GDM1 (cell line): ENCODE measurements at places on chromosomes 2 and 18.

- DNase-seq, result no peak
Observed at GRCh38 chr2:10258326-10258725, 44.4 kb upstream of the HPCAL1 start.

DNA sequence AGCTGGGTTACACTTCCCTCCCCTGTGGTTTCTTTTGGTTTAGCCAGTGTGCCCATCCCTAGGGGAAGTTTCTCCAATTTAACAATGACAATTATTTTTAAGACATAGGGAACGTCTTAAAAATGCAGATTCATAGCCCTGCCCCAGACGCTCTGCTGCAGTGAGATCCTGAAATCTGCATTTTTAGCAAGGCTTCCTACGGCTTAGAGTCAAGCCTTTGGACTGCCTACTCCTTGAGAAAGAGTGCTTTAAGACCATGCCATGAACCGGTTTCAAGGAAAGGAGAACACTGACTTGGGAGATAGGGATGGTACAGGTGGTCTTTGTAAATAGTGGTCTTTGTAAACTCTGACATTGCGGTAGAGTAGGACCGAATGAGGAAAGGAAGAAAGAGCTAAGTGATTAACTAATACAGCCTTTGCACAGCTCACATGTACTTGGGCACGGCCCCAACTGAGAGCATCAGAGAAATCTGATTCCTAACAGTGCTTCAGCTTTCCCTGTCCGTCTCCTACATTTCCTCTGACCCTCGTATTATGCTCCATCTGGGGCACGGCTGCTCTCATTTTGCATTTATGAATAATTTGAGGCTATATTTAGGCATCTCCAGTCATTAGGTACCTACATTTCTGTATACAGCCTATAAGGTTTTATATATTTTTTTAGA lies 217.6 kb upstream of the TANK start:
- DNase-seq, result no peak

DNA sequence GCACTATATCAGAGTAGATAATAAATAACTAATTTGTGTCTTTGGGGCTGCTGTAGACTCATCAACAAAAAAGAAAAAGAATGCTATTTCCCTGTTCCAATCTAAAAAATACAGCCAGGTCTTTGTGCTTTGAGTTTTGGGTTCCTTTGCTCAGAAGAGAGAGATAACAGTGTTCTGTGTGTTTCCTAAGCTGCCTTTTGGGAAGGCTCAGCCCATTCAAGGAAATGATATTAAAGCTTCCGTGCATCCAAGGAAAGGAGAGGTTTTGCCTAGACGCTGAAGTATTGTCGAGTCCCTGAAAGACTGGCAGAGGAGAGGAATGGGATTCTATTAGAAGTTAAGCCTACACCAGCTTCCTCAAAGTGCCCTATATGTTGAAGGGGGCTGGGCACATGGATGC lies 25.8 kb upstream of the LRP2 start:
- no peak for DNase-seq

DNA sequence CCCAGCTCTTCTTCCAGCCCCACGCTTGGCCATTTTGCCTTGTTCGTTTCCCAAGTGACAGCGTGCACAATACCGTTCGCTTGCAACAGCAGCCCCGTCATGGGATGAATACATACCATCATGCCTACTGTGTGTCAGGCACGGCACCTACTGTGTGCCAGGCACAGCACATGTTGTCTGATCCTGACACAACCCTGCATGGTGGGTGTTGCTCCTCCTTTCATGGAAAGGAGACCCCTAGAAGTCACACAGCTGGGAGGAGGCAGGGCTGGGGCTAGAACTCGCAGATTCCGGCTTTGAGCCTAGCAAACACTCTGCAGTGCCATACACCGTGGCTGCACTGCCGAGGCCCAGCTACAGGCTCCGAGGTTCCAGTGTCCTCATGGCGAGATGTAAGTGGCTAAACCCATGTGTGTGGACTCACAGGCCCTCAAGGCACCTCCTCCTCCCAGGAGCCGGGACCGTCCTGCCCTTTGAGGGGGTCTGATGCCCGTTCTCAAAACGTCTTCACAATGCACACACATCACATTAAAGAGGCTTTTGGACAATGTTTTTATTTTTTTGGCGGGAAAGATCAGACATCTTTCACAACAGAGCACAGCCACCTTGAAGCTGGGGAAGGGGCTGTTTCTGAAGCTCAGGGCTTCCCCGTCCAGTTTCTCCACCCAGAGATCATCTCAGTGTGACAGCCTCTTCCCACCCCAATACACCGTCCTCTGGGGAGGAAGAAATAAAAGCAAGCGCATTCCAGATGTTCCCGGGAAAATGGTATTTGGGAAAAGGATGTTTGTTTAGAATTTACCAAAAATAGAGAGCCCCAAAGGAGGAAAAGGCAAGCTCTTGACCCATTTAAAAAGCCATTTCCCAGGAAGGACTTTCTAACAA lies 64.9 kb downstream of the HS1BP3 start:
- no peak for DNase-seq

DNA sequence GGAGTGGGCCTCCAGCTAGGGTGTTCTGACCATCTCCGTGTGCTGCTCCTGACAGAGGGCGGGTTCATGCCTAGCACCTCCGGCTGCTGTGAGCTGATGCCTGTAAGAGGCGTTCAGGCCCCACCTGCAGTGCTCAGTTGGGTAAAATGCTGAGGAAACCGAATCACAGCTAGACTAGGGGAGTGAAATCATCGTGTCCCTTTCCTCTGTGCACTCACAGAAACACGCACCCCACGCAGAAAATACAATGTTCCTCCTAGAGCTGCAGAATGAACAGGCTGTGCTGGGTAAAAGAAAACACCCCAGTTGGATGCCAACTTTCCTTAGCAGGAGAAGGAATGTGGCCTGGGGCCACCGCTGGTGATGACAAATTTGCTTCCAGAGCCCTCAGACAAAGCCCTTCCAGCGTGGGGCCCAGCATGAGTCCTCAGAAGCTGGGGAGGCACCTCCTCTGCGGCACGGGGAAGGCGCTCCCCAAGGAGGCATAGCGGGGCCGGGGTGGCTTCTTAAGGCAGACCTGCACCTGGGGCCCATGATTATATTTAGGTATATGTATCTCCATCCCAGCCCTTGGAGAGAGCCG lies 16.3 kb upstream of the ARHGEF4 start:
- DNase-seq, result no peak

DNA sequence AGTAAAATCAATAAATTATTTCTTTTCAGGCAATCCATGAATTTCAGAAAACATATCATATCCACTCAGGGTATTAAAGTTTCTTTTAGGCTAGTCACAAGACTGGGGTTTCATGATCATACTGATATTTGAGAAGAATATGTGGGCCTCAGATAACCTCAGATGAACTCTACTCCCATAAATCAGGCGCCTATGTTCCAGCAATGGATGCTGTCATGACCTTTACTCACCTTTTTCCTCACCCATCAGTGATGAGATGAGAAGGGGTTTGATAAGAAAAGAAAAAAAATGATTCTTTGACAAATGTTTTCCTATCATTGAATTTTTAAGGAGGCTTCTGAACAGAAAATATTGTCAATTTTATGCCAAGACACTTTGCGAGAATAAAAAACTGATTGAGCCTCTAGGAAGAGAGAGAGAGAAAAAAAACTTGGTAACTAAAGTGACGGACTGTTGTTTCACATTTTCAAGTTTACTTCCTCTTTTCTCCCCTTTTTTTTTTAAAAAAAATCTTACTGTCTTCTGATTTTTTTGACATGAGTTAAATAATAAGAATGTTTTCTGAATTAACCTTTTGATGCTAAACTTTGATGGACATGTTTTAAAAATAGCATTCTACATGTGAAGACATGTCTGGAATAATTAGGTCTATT lies 309.1 kb upstream of the MAP2 start:
- DNase-seq, result no peak

- DNase-seq, result no peak
Observed at GRCh38 chr2:128162266-128162665, 71.3 kb downstream of the UGGT1 start.

GRCh38 chr2:129087133-129087813 lies 768.6 kb upstream of the HS6ST1 start:
- DNase-seq, result no peak

DNA sequence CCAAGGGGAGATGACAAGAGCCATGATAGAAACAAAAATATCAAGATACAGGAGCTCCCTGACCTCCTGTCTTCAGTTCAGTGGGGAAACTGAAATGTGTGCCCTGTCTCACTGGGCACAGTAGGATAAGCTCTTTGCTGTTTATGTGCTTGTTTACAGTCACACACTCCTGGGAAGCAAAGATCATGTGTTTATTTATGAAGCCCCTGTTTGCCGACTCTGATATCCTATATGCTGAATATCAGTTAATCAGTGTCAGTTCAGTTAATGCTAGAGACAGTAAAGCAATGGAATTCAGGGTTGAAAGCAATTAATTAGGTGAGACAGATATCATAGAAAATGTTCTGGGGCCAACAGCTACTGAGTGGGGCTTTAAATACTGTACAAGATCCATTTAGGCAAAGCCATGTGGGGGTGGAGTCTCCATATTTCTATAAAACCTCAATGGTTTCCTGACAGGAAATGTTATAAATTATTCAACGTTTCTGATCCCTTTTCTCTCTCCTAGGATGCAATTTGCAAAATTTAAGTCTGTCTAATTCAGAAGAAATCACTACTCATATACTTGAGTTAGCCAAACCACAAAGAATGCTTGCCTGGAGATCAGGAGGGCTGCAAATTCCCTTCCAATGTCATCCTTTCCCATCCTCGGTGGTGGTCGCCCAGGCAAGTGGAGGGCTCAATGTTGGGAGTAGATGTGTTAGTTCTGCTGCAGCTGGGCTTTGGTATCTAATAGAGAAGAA lies 551.3 kb downstream of the CMPK2 start:
- DNase-seq, result no peak

DNA sequence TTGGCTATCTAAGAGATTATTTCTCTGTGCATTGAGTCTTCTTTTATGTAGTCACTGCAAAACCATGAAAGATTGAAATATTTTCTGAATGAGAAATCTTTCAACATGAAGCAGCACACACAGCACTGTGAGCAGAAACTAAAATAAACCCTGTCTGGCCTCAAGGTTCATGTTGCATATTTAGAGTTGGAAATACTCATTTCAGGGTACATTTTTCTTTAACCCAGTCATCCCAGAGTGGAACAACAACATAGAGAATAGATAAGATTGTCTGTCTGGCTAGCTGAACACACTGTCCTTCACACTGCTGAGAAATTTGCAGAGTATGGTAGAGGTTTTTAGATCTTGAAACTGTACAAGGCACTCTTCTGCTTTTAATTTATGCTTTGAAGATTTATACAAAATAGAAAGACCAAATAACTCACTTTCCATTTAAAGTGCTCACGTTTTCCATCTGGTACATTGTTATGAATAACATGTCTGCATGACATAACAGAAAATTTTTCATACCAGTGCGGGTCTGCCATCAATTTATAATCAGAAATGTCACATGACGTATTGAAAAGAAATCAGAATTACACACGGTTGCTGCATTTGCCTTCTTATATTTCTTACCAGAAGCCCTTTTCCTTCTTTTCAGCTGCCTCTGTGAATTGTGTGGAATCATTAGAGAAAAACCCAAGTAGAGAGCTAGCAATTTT lies 25.0 kb upstream of the FN1 start:
- no peak for DNase-seq

GRCh38 chr2:167945660-167946368 lies 301.6 kb downstream of the STK39 start:
- DNase-seq, result no peak

DNA sequence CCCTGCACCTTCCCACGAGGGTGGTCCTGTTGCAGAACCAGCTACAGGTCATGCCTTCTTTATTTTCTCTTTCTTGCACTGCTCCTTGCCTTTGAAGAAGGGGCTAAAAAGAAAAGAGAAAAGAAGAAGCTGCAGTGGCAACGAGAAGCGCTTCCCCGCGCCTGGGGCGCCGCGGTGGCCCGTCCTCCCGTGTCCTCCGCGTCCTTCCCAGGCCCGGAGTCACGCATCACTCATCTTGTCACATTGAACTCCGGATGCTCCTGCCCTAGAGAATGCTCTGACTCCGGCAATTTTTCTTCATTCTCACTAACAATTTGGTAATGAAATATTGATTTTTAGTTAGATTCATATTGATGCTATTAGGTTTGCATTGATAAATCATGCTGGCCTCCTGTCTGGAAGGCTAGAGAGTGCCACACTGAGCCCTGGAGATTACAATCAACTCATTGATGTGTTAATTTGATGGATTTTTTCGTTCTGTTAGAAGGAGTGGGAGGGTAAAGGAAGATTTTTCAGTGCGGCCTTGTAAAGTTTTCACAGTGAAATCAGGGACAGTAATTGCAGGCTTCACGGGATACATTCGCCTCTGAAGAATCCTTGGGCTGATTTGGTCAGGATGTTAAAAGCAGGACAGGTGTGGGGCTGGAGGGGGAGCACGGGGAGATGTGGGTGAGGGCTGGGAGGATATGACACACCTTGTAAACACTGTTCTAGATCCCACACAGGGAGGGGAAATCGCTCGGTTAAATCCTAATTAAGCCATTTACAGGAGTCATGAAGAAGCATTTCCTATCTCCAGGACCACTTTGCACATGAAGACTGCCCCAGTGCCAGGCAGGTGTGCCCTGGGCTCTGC lies 349.3 kb downstream of the ZNF516 start:
- DNase-seq, result no peak

- DNase-seq, result no peak
Observed at GRCh38 chr2:178211460-178211859, 17.1 kb downstream of the OSBPL6 start.

DNA sequence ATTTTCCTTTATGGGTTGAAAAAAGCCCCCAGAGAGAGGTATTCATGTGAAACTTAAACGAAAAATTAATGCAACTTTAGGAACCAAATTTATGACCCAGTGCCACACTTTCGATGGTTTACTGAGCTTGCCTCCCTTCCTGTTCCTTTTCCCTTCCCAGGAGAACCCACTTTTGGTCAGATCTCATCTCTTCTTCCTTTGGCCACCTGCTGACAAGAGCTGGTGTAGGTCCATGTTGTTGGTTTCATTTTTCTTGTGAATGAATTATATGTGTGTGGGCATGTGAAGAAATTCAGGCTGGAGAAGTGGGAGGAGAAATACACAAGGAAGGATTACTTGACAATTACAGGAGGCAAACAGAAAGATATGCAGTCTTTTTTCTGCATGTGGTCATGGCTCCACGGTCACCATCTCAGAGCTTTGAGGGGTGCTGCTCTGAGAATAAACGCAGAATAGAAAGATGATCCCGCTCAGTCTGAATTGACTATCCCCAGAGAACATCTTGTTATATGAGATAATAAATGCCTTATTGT lies 111.3 kb upstream of the TCF4 start:
- DNase-seq, result no peak

- no peak for DNase-seq
Observed at GRCh38 chr2:13035866-13036265, 319.1 kb downstream of the TRIB2 start.

- DNase-seq, result no peak
Observed at GRCh38 chr2:163011000-163011399, 172.4 kb upstream of the KCNH7 start.

- no peak for DNase-seq
Observed at GRCh38 chr2:223526106-223526505, 76.1 kb downstream of the SCG2 start.

DNA sequence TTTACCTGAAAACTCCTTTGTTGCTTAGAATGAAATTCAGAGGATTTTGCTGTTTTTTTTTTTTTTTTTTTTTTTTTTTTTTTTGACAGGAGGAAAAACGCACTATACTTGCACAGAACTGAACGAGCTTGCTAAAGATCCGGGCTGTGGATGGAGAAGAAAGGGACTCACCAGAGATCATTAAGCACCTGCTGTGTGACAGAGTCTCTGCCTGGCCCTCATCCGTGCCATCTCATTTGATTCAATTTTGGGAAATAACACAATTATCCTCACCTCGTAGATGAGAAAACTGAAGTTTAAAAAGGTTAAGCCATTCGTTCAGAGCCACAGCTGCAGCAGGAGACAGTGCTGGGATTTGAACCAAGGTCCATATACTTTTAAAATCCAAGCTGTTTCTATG lies 775.4 kb upstream of the ID2 start:
- DNase-seq, result no peak
